ENCODE measurements at places on chromosomes 4 and X.

- no peak for DNase-seq
Observed at GRCh38 chrX:106874075-106874474, 29.1 kb downstream of the RIPPLY1 start.

- DNase-seq, result no peak
Observed at GRCh38 chrX:92230628-92231027, 451.5 kb downstream of the PCDH11X start.

DNA sequence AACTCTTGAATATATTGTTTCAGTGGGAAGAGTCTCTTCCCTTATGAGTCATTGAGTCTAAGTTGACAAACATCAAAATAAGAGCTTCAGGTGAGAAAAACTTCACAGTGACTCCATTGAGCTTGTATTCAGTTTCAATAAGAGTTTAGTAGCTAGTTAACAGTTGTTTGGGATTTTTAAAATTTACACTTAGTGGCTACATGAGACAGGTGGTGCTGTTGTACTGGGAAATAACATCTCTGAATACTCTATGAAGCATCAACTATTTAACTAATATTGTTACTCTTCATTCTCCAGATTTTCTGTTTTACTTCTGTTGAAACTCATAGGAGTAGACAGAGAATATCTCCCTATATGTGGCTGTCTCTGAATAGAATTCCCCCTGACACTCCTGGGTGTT, 1609.1 kb downstream of the C4orf33 start:
- DNase-seq, result no peak

DNA sequence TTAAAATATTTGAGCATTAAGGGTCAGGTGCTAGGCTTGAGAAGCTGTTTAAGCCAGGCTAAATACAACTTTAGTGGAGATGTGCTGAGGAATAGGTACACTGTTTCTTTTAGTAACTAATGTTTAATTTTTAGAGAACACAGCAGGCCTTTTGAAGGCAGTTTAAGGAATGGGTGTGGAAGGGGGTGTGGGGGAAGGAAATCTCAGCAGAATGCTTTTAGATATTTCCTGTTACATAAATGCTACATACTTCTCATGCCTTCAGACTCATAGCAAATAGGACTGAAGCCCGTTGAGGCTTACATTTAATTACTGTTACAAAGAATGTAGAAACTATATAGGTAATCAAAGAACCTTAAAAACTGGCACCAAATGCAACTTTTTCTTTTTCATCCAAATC, 66.3 kb downstream of the WWC2 start:
- no peak for DNase-seq

DNA sequence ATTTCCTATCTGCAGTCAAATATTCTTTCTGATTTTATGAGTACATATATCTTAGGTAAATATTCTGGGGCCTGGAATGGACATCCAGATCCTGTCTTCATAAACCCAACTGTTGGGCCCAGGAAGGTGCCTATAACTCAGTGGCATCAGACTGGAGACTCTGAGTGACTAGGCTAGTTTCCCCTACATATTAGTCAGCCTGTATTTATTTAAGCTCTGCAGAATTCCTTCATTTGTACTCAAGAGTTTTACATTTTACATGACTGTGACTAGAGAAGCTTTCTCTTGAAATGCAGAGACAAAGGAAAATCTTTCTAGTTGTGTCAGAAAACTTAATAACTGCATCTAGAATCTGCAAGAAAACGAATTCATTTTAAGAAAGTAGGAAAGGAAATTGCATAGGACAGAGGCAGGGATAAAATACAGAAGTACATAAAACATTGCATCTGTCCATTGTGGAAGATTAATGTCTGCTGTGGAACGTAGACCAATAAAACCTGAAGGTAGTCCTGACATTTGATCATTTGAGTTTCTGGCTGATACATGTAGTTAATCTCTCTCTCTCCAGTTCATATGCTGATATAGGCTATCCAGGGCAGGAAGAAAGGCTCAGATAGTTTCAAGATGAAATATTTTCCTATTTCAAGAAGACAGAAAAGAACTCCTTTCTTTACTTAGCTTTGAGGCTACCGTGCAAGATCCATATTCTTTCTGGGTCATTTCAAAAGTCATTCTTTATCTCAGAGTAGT, 78.2 kb downstream of the OPHN1 start:
- DNase-seq, result no peak

- DNase-seq, result no peak
Observed at GRCh38 chrX:19846995-19847790, 40.2 kb downstream of the SH3KBP1 start.

DNA sequence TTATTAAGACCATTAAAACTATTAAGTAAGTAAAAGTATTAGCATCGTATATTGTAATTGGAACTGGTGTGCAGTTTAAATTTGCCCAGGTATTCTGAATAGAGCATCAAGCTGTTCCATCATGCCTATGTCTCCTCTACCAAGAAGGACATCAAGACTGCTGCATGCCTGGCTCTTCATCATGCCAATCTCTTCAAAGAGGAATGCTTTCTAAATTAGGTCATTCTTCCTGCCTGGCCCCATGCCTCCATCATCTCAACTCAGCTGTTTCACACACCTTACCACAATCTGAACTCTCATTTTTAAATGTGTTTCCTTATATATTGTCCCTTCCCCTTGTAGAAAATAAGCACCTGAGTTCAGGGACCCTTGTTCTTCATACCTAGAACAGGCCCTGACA, 270.5 kb upstream of the PPARGC1A start:
- DNase-seq, result no peak

GRCh38 chr4:79982601-79983322, 90.3 kb downstream of the ANTXR2 start:
- no peak for DNase-seq

- no peak for DNase-seq
Observed at GRCh38 chr4:155037031-155037430, 171.4 kb upstream of the NPY2R start.

DNA sequence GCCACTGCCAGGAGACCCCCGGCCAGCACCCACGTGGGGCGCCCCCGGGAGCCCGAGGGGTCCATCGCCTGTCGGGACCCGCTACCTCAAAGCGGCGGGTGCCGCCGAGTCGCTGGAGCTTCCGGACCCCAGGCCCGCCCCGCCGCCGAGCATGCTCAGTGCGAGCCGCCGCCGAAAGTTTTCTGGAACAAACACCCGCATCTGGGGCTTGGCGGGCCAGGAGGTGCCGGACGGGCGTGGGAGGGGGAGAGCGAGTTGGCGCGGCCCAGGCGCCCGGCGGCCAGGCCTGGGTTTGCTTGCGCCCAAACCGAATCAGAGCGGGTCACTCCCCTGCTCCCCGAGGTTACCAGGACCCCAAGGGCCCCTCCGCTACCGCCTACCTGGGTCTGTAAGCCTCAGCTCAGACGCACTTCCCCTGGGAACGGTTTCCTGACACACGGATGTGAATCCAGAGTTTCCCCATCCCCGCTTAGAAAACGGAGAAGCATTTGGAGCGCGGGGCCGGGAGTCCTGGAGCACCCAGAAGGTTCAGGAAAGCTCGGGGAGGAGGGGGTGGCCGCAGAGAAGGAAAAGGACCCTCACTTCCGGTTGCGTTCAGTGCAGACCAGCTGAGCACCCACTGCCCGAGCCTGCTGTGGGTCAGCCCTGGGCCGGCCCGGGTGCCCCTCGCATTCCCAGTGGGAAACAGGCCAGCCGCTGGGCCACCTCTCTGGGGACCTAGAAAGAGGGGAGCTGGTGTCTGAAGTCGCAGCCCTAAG, at the start of gene EVC2:
Gene EVC2, minus strand, starts transcription at position 111 of the 758 bp plus-strand sequence. Its CDS starts 46 bp downstream, at position 65.
- DNase-seq, result no peak

DNA sequence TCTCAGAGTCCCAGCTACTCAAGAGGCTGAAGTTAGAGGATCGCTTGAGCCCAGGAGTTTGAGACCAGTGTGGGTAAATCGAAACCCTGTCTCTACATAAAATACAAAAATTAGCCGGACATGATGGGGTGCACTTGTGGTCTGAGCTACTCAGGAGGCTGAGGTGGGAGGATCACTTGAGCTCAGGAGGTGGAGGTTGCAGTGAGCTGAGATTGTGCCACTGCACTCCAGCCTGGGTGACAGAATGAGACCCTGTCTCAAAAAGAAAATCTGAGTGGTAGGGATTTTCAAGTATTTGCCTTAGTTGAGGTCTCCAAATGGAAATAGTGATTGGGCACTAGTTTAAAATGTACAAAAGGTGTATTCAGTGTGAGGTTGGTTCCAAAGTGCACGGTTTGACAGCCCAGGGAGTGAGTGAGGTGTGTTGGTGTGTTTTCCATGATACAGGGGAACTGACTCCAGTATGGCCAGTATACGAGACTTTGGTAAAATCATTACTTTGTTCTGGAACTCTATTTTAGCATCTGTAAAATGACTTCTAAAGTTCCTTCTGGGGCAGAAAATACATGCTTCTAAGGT, 13.8 kb downstream of the ADD1 start:
- no peak for DNase-seq

DNA sequence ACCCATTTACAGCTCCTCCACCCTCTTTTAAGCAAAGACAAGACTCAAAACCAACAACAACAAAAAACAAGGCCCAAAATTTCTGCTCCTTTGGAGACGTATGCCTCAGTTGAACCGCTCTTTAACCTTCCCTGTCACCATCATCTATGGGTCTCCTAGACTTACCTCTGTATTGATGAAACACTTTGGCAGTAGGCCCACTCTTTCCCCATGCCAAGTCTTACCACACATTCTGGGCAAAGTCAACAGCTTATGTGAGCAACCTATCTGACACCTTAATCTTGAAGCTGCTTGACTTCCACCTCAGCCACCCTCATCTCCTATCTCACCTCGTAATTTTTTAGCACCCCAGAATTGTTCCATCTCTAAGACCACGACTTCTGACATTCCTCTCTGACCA, 99.7 kb upstream of the CXorf66 start:
- DNase-seq, result no peak

DNA sequence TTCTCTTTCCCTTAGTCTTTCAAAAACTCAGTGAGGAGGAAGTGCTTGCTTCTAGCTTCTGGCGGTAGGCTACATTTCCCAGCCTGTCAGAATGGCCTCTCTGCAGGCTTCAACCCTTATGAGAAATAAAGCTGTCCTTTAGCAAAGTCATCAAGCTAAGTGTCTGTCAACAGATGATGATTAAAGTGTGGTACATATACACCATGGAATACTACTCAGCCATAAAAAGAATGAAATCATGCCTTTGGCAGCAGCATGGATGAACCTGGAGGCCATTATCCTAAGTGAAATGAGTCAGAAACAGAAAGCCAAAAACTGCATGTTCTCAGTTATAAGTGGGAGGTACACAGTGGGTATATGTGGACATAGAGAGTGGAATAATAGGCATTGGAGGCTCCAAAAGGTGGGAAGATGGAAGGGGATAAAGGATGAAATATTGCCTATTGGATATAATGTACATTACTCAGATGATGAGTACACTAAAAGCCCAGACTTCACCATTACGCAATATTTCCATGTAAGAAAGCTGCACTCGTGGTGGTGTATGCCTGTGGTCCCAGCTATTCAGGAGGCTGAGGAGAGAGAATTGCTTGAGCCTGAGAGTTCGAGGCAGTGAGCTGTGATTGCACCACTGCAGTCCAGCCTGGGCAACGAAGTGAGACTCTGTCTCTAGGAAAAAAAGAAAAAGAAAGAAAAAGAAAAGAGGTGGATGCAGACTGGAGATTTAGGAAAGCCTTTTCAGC, 7.9 kb downstream of the TRIM2 start:
- no peak for DNase-seq

DNA sequence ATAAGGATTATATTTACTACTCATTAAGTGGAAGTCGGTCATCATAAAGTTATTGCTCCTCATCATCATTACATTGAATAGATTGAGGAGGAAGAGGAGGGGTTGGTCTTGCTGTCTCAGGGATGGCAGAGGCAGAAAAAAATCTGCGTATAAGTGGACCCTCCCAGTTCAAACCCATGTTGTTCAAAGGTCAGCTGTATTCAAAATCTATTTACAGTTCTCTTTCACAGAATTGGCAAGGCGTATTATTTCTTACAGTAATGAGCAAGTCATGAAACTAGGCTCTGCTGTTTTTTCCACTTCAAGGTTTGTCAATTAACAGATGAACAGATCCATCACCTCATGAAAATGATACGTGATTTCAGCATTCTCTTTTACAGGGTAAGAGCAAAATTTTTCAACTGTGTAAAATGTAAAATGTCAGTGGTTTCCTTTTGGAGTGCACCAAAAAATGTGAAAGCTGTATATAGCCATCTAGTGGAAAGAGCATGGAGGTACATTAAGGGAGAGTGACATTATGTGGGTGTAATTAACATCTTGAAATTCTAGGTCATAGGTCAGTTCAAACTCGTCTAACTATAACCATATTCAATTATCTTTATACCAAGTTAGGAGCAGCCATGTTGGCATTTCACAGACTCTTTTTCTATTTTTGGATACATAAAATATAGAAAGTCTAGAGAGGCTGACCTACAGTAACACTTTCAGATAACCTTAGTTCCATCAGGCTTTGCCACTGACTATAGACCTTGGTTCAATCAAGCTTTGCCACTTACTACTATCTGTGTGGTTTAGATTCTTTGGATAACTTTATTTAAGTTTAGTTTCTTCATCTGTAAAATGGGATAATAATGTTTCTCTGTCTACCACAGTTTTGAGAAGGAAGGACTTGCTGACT, 30.1 kb downstream of the NEIL3 start:
- no peak for DNase-seq

- DNase-seq, result no peak
Observed at GRCh38 chr4:151031831-151032605, 16.9 kb upstream of the LRBA start.

DNA sequence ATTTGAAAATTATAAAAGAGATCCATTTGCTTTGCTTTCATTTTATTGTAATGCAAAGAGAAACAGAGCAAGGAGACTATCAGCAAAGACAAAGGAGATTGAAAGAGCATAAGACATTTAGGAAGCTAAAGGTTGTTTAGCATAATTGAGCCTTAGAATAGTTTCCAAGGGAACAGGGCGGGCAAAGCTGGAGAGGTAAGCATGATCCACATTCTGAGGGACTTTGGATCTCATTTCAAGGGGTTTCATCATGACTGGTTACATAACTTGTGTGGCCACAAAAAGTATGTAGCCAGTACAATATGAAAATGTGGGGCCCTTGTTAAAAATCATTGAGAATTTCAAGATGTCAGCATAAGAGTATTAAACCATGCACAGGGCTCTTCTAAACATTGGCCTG, 406.5 kb downstream of the RPA4 start:
- no peak for DNase-seq

GRCh38 chrX:21674430-21675186, 16.5 kb upstream of the KLHL34 start:
- DNase-seq, result no peak

DNA sequence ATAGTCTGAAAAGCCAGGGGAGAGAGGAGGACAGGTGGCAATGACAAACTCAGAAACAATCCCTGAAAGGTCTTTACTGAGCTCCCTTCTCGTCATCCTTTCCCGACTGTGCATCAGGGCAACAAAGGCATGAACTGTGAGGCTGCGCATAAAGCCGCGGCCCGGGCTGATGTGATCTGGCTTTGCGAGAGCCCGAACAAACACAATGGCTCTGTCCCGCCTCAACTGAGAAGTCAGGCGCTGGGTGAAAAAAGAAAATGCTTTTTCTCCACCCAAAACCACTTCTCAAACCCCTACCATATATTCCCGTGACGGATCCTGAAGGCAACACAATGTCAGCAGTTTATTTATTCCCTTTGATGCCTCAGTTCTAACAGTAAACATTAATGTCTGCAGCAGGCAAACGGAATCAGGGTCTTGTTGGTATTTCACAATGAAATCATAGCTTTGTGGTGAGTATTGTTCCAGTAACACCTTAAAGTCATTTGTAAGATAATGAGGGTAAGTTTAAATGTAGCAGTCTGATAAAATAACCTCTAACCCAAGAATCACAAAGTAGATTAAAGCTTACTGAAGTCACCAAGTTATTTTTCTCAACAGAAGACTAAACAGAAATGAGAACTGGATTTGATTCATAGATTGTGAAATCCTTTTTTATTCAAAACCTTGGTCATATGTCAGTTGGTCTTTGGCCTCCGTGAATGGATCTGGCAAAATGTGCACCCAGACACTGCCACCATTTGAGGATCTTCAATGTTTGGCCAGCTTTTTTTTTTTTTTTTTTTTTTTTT, 67.4 kb downstream of the APBB2 start:
- DNase-seq, result no peak

Data from T-helper 1 cell (primary cell).